ENCODE measurements at places on chromosomes 11 and 22.

DNA sequence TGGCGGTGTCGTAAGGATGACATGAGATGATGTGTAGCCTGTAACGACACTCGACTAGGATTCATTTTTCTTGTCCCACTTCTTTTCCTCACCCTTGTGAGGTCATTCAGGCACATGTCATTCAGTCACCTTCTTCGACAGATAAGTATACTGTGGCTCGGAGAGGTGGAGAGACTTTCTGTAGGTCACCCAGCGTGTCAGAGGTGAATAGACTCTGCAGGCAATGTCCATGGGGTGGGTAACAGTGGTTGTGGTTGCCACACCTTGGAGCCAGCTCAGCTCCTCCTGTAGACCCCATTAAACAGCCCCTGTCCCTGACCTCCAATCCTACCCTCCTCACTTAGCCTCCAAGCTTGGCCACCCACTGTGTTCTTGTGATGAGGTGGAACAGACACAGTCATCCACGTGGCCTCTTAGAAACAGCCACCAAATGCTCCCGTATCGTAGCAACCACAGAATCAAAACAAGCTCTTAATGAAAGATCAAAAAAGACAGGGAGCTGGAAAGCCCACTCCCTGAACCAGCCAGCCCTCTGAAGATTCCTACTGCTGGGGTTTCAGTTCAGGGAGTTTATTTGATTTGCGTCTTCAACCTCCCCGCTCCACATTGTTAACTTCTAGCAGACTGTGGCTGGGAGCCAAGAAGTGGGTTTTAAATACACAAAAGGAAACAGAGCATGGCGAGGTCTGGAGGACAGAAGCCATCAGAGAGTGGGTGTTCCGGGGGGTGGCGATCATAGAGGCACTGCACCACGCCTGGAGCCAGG lies 89.0 kb upstream of the GRK3 start:
- peak; percentile 58 for DNase-seq

GRCh38 chr22:41028841-41029240 lies 63.6 kb upstream of the EP300 start:
- DNase-seq: no peak

DNA sequence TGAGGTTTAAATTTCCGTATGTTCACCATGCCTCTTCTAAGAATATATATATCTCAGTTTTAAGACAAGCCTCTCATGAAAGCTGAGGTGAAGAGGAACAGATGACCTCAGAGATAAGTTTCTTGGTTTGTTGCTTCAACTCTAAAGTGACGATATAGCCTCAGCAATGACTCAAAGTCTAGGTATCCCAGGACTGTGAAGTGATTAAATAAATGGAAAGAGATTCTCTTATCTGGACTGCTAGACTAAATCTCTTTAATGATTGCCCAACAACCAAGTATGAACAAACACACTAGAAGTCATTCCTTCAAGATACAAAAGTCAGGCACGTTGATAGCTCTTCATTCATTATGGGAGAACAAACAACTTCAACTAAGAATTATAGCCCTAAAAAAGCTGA lies 15.3 kb downstream of the CADM1 start:
- DNase-seq: no peak

DNA sequence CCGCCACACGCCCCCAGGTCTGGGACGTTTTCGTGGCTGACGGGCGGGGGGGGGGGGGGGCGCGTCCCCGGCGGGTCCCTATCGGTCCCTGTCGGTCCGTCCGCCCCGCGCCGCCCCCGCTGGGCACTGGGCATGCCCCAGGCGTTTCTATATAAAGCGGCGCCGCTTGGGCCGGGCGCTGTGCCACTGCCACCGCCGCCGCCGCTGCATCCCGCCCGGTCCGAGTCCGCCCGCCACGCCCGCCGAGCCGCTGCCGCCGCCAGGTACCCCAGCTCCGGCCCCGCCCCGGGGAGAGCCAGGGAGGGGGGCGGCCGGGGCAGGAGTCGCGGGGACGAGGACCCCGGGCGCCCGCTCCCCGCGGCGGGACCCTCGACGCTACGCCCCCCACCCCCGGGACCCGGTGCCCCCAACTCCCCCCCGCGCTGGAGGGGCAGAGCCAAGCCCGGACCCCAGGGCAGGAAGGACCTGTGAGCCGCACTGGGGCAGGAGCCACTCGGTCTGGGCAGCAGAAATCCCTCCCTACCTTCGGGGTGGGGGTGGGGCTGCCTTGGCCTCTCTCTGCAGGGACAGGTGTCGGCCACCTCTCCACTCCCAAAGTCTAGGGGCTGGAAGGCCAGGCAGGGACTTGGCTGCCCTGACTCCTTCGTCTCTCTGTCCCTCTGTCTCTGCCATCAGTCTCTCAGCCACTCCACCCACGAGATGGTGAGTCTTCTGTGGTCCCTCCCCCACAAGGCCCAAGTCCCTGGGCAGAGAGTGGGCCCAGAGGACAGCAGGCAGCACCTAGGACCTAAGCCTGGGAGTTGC lies at the start of gene CARNS1:
Gene CARNS1 (plus strand): TSS at position 178 of the 804 bp plus-strand sequence. CDS start 522 bp downstream, at position 700.
- no peak for DNase-seq

GRCh38 chr11:126011265-126011664 lies 51.4 kb downstream of the CDON start:
- DNase-seq: no peak

DNA sequence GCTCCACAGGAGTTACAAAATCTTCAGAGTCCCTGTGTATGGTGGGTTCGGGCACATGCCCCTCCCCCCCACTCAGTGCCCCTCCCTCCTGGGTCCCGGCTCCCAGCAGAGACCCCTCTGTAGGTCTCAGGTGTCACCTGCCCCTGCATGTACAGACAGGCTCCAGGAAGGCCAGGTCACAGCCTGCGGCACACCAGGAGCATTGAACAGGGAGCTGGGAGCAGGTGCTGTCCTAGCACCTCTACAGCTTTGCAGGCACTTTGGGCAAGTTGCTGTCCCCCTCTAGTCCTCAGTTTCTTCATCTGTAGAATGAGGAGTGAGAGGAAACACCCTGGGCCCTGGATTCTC lies 80.1 kb upstream of the RTL6 start:
- no peak for DNase-seq

- no peak for DNase-seq
These were observed 22.1 kb downstream of the UEVLD start for GRCh38 chr11:18566406-18566805.

GRCh38 chr11:112343368-112344039 lies 82.8 kb upstream of the PLET1 start:
- no peak for DNase-seq

DNA sequence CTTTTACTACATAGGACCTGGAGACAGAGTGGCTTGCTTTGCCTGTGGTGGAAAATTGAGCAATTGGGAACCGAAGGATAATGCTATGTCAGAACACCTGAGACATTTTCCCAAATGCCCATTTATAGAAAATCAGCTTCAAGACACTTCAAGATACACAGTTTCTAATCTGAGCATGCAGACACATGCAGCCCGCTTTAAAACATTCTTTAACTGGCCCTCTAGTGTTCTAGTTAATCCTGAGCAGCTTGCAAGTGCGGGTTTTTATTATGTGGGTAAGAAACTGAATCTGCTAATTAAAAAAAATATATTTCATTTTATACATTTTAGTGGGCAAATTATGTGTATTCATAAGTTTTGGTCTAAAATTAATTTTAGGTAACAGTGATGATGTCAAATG lies 7.8 kb downstream of the BIRC3 start:
- DNase-seq: no peak

DNA sequence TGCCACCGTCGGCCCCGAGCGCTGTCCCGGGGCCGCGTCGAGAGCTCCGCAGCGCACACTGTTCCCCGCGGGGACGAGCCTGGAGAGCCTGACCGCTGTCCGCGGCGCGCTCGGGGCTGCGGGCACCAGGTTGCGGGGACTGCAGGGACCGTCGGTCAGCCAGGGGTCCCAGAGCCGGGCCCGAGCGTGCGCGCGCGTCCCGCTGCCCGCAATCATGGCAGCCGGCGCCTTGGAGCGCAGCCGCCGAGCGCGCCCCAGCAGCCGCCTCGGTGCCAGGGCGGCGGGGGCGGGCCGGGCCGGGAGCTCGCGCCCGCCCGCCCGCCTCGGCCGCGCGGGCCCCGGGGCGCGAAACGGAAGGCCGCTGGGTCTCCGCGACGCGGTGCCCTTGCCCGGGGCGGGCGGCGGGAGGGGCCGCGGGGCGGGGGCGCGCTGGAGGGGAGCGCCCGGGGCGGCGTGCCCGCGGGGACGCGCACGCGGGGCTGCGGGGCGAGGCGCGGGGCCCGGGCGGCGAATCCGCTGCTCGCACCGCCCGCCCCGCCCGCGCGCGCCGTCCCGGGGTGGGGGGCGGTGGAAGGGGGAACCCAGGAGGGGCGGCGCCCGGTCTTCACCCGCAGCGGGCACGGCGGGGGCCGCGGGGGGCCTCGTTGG lies 79.4 kb upstream of the PPARA start:
- peak; percentile 67 for DNase-seq

DNA sequence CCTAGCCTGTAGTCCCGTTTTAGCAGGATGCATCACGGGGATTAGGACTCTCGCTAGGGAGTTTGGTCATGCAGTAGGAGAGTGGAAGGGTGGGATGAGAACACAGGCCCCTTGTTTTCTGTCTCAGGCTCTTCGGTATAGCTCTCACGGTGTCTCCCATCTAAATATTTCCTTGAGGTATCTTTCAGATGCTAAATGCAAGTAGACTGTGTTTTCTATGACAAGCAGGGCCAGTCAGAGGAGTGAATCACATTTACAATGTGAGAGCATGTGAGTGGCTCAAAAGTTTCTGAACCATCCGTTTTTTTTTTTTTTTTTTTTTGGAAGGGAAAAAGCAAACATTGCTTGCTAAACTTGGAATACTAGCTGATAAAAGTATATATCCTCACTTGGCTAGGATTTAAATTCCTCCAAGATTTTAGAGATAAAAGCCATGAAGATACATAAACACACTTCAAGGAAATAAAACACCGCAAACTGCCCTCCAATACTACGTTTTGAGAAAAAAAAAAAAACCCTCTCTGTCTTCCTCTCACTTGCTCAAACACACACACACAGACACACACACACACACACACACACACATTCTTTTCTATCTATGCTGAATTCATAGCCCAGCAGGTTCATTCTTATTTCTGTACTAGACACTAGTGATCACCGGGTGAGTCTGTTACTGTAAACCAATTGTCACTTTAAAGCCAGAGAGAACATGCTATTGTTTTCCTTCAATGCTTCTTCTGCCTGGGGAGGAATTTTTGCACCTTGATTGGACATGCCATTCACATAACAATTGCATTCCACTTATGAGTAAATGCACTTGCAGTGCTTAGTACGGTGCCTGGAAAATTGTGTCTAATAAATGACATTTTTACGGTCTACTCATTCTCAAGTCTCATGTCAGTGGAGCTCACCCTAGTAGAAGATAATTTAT lies 224.6 kb upstream of the CCDC90B start:
- no peak for DNase-seq

DNA sequence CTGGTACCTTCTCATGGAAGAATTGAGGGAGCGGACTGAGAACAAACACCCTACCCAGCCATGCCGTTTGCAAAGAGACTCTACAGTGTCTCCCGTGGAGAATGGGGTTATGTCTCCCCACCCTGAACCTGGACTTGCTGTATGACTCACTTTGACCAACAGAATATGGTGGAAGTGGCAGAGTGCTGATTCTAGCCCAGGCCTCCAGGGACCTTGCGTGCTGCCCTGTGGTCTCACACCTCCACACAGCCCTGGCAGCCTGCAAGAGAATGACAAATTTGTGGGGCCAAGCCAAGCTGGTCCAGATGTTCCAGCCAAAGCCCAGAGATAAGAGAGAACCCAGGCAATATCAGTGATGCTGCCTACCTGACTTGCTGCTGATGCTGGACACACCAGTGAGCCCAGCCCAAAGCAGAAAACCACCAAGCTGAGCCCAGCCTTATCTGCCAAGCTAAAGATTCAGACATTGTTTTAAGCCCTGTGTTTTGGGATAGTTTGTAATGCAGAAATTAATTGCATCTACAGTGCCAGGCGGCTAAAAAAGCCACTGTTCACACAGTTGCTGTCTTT lies 8.1 kb upstream of the LINC01488 start:
- DNase-seq: no peak

DNA sequence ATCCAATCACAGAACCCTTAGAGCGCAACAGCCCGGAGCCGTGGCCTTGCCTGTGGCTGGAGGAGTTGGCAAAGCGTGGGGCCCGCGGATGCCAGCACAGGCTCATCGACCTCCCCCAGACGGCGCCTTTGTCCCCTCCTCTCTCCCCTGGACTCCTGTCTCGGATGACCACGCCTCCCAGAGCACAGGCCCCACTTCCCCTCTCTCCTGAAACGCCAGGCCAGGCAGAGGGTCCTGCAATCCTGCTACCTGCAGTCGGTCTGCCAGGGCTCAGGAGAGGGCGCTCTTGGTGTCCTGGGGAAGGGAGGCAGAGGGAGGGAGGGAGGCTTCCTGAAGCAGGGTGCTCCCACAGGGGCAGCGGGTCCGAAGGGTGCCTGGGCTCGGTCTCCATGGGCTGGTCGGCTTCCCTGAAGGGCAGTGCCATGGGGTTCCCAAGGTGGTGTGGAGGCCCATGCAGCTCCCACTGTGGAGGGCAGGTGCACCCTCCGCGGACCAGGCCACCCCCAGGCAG lies 16.6 kb upstream of the TTLL12 start:
- DNase-seq: no peak

- DNase-seq: no peak
These were observed 786 bp upstream of the MCAM start for GRCh38 chr11:119317592-119318239.

GRCh38 chr11:36596880-36597279 lies 1.2 kb downstream of the RAG2 start:
- no peak for DNase-seq

DNA sequence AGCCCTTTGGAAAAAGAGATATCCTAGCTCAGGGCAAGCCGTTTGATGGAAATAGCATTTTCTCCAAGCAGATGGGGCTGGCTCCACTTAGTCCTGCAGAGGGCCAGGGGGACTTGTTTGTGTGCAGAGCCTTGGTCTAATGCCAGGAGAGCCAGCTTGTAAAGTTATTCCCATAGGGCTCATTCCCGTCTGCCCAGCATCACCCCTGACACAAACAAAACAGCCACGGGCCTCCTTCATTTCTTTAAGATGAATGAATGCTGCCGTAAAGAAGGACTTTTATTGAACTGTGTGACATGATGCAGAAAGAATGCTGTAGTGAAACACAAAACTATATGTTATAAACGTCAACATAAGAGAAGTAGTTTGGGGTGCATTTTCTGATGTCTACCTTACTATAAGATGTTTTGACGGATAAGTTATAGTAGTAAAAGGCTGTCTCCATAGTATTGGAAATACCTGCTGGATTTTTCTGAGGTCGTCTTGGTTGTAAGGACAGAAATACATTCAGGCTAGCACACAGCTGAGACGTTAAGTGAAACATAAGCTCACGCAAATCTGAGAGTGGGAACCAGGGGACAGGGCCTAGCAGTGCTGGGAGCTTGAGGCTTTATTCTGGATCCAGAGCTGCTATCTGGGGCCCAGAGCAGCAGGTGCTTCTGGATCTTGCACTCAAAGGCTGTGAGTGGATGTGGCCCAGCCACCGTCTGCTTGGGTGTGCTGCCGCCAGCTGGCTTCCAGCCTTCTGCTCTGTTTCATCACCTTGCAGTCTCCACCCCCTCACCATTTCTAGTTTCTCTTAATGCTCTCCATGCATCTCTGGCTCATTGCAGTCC lies 53.3 kb downstream of the NCAM1 start:
- DNase-seq: peak; percentile 67
